ENCODE measurements at places on chromosomes 7 and 10. TPM values are rescaled to one million over a fixed set of nuclear protein-coding genes. Genes with fewer than 3 reads are reported as not detected.

GRCh38 chr10:71372882-71373495, 23.7 kb upstream of the CDH23 start:
- DNase-seq, result no peak

DNA sequence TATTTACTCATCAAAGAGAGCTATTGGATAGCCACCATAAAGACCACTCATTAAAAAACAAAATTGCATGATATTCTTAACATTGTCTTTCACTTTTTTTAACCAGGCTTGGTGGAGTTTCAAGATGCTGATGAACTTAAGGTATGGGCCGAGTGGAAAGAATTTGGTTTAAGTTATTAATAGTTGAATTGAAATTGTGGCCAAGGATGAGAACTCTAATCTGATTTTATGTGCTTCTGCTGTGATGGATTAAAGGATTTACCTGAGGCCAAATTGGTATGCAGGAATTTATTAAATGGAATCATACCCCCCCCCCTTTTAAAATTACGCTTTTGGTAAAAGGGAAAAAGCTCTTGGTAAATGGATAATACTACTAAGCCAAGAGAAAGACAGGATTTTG, 33.8 kb upstream of the TOMM7 start:
- no peak for DNase-seq

GRCh38 chr10:119024882-119025281, 4.6 kb upstream of the NANOS1 start:
- no peak for DNase-seq

GRCh38 chr7:50412973-50413372, 37.2 kb downstream of the FIGNL1 start:
- no peak for DNase-seq

DNA sequence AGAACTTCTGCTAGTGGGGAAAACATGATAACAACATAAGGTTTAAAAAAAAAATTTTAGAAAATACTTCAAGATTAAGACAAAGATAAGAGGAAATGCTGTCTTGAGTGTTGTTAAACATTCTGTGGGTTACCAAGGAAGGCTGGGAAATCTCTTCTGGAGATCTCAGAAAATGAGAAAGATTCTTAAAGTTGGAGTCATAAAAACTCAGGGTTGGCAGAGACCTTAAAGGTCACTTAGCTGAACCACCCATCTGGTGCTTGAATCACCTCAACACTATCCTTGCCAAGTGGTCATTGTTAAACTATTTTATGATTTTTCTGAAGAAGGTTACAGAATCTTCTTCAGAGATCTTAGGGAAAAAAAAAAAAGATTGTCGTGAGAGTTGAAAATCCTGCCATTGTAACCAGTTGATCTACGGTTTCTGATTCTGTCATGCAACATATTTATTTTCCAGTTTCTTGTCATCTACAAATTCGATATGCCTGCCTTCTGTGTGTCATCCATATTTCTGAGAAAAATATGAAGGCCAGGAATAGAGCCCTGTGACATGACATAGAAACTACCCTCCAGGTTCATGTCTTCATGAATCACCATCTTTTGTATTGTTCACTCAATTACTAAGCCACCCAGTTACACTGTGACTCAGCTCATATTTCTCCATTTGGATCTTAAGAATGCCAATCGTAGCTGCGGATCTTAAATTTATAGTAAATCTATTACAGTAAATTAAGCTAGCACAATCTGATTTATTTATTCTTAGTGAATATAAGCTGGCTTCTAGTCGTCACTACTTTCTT, 179.2 kb downstream of the ST7 start:
- DNase-seq, result no peak

DNA sequence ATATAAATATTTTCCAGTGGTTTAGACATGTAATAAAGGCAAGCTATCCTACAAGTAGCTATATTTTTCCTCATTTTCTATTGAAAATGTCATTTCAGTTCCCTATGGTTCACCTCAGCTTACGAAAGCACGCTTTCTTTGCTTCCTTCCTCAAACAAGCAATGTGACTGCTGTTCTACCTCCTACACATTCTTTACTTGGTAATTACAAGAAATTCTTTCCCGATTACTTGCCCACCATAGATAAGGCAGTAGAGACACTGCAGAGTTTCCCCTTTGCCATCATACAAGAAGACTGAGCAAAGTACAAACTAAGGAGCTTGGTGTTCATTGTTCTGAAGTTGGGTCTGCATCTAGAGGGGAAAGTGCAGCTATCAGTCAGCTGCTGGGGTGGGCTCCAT, 249.4 kb downstream of the CRPPA start:
- DNase-seq, result no peak

GRCh38 chr7:151395036-151395367, 14.8 kb downstream of the WDR86 start:
- DNase-seq, result no peak

DNA sequence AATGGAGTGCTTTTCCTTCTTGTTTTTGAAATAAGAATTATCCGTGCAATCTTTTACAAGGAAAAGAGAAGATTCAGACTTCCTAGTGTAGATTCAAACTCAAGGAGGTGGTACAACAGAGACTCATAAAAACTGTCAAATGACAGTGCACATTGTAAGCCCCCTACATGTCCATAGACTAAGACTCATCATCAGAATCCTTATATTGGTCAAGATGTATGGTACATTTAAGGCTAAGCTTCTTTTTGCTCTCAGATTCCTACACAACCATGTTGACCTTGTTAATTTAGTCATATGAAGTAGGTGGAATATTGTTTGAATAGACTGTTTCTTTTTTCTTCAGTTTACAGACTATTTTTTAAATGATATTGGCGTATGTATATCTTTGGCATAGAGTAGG, 11.6 kb downstream of the CD36 start:
- no peak for DNase-seq

DNA sequence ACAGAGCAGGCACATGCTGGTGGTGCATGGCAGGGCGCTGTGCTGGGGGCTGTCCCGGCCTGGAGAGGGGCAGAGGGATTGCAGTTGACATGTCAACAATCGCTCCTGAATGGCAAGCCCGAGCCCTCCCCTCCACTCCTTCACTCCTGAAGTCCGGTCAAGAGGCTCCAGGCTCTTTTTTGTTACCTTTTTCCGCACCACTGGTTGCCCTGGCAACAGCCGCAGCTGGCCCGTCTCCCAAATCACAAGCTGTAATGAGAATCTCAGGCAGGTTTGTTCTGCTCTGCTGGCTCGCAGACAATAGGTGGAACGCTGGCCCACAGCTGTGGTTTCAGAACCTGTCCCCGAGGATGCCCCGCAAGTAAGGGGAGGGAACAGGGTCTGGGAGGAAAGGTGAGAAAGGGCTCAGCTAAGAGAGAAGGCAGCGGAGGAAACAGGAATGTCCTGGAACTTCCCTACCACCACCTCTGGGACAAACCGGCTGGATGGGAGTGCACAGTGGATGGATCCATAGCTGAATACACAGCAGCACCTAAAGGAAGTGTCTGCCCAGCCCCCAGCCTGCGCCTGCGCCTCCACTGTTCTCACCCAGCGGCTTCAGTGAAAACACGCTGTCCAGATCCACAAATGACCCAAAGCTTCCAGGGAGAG, 58.9 kb downstream of the CALML3 start:
- no peak for DNase-seq

DNA sequence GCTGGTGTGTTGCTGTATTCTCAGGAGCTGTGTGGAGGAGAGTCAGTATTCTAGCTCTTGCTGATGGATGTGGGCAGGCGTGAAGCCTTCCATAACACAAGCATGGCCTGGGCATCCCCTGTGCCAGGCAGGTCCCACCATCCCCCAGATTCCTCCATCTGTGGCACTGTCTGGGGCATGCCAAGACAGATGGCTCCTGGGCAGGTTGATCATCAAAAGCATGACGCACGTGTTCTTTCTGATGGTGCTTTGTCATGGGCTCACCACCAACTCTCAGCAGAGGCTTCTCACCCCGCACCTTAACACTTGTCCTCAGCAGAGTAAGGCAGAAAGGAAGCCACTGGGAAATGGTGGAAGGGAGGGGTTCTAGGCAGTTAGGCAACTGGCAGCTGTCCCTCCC, 364.3 kb downstream of the PLXNA4 start:
- DNase-seq, result no peak

DNA sequence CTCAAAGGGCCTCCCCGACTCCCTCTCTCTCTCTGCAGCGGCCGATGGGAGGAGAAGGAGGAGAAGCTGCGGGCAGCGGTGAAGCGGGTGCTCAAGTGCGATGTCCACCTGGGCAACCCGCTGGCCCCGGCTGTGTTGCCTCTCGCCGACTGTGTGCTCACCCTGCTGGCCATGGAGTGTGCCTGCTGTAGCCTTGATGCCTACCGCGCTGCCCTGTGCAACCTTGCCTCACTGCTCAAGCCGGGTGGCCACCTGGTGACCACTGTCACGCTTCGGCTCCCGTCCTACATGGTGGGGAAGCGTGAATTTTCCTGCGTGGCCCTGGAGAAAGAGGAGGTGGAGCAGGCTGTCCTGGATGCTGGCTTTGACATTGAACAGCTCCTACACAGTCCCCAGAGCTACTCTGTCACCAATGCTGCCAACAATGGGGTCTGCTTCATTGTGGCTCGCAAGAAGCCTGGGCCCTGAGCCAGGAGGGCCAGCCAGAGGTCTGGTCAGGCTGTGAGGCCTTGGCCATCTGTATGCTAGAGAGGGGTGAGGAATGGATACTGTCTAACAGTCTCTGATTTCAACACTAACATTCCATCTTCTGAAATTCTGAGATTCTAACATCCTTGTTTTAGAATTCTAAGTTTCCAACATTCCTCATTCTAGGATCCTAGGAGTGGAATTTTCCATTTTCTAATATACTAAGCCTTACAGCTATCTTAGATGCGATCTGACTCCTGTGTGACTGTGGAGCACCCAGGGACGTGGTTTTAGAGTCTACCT, 3.6 kb downstream of the INMT start:
- DNase-seq, result no peak

DNA sequence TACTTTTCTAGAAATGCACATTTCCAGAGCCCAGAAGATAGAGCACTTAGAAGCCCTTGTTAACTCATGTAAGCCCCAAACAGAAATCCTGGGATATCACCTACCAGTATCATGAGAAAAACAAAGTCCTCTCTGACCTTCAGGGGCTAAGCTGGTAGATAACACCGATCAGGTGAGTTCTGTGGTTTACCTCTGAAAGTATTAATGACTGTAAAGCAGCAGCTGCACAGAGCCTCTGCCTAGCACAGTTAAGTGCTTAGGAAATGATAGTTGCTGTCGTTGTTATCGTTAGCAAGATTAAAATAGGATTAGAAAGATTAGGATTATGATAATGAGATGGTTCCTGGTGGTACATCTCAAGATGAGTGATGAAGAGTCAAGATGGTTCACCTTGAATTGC, 64.9 kb downstream of the PLXNA4 start:
- no peak for DNase-seq

DNA sequence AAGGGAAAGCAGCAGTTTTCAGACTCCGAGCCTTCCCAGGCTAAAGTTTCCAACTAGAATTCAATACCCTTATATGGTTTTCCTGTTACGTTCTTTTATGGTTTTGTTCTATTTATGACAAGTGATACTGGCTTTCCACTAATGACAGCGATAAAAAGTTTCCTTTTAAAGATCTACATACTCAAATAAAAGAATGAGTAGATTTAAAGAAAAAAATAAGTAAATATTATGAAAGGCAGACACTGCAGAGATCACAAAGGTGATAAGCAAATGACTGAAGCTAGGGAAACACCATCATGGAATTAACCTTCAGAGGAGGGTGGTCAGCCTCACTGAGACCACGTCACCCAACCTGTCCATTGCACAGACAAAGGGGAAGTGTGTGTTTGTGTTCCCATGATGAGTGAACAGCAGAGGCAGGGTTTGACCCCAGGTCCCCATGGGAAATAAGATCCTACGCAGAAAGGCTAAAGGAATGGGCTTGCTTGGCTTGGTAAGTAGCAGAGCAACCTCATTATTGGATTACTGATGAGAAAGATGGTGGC, 4.0 kb downstream of the VSIR start:
- peak; percentile 29 for DNase-seq

DNA sequence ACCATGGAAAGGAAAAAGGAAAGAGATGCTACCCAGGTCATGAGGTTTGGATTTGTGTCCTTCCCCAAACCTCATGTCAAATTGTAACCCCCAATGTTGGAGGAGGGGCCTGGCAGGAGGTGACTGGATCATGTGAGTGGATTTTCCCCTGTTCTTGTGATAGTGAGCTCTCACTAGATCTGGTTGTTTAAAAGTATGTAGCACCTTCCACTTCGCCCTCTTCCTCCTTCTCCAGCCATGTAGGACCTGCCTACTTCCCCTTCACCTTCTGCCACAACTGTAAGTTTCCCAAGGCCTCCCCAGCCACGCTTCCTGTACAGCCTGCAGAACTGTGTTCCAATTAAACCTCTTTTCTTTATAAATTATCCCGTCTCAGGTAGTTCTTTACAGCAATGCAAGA, 113.9 kb downstream of the FAM107B start:
- no peak for DNase-seq

GRCh38 chr7:29434380-29434768, 129.3 kb upstream of the PRR15 start:
- DNase-seq, result no peak

DNA sequence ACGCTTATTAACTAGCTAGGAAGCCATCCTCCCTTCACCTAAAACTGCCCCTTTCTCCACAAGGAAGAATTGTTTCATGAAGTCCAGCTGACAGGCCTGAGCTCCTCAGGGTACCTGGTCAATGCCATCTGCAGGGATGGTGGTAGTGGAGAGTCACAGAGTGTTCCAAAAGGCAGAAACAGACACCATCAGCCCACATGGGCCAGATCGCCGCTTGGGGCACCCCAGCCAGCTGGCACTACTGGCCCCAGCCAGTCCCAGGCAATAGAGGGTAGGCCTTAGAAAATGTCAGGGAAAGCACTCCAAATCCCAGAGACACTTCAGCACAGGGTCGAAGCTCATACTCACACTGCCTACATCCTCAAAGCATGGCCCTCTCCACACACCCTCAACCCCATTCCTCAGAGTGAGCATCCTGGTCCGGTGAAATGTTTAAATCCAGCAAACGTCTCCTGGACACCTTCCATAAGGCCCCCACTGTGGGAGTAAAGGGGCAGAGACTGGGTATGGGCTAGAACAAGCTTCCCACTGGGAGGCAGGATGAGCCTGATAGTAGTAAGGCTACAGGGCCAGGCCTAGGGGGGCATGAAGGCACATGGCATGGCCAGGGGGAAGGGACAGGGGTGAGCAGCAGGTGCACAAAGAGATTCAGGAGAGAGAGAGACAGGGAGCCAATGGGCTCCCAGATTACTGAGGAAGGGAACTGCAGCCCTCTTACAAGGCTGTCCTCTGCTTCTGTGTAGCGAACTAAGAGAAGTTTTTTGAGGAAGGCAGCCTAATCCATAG, 1.9 kb downstream of the LRRC20 start:
- DNase-seq, result no peak

GRCh38 chr7:85596827-85597226, 410.0 kb upstream of the SEMA3D start:
- no peak for DNase-seq

- DNase-seq, result no peak
Measured at GRCh38 chr7:15314922-15315321, 246.9 kb downstream of the AGMO start.

GRCh38 chr10:42650374-42650773, 12.0 kb upstream of the ZNF33B start:
- DNase-seq, result no peak

GRCh38 chr7:30222515-30223215, 61.7 kb upstream of the ZNRF2 start:
- no peak for DNase-seq

- no peak for DNase-seq
Measured at GRCh38 chr10:71211053-71211452, 1.3 kb upstream of the UNC5B start.

AEBP1 gene
- polyA plus RNA-seq, result 247 TPM

OPN4 gene
- polyA plus RNA-seq, result 0.13 TPM

SYT15B gene
- 6.7 TPM for polyA plus RNA-seq

C7orf33 gene
- not detected for polyA plus RNA-seq

All from urinary bladder (tissue), 4 donors.